Diencephalon (tissue), 1 donor: ENCODE measurements at places on chromosomes 2 and 18. TPM values are rescaled to one million over a fixed set of nuclear protein-coding genes. Genes with fewer than 3 reads are reported as not detected.

The AGXT gene
- not detected for total RNA-seq

The UGT1A3 gene
- not detected for total RNA-seq

The MPP4 gene
- 0.23 TPM for total RNA-seq

The TSPYL6 gene
- total RNA-seq = 0.23 TPM
